Muscle of leg (tissue), 16 donors: ENCODE measurements at places on chromosomes 16 and 17.

GRCh38 chr17:56451629-56452028 is 141.9 kb upstream of the NOG start:
- H3K27ac ChIP-seq = no peak overlapping the region
- DNase-seq = no peak
- no peaks in the 10 kb centered on the region for H3K4me1 ChIP-seq
- no peaks in the 10 kb centered on the region for H3K36me3 ChIP-seq
- H3K27me3 ChIP-seq = no peaks in the 10 kb centered on the region

- DNase-seq = no peak
- H3K27me3 ChIP-seq = no peaks in the 10 kb centered on the region
- no peak overlapping the region for H3K4me3 ChIP-seq
- peaks cover 29% of the 10 kb centered on the region for H3K4me1 ChIP-seq
- peaks cover 51% of the 10 kb centered on the region for H3K36me3 ChIP-seq
These were observed 17.6 kb downstream of the FBF1 start for GRCh38 chr17:75922963-75923874.

DNA sequence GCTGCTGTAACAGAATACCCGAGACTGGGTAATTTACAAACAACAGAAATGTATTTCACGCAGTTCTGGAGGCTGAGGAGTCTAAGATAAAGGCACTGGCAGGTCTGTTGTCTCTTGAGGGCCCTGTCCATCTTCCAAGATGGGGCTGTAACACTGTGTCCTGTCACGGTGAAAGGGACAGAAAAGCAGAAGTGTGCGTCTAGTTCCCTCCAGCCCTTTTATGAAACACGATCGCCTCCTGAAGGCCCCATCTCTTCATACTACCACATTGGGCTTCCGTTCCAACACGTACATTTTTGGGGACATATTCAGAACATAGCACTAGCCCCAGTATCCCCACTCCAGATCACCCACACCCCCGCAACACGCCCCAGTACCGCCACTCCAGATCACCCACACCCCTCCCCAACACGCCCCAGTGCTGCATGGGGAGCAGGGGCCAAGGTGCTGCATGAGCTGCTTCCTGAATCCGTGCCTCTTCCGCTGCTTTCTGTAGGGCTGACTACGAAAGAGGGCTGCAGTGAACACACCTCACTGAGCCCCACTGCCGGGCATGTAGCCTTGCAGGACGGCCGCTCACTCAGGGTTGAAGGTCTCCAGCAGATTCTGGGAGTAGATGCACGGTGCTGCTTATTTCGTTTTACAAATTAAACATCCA is 91.9 kb downstream of the RPTOR start:
- no peak overlapping the region for H3K27ac ChIP-seq
- H3K27me3 ChIP-seq = no peaks in the 10 kb centered on the region
- DNase-seq = no peak
- peaks cover 4% of the 10 kb centered on the region for H3K36me3 ChIP-seq
- no peak overlapping the region for H3K4me3 ChIP-seq

- H3K27me3 ChIP-seq = no peaks in the 10 kb centered on the region
- no peak overlapping the region for H3K4me3 ChIP-seq
- H3K4me1 ChIP-seq = peaks cover 77% of the 10 kb centered on the region
- peaks cover 16% of the 10 kb centered on the region for H3K36me3 ChIP-seq
- no peak overlapping the region for H3K27ac ChIP-seq
- DNase-seq = no peak
These were observed 1.1 kb downstream of the CSF3 start for GRCh38 chr17:40015998-40016985.

DNA sequence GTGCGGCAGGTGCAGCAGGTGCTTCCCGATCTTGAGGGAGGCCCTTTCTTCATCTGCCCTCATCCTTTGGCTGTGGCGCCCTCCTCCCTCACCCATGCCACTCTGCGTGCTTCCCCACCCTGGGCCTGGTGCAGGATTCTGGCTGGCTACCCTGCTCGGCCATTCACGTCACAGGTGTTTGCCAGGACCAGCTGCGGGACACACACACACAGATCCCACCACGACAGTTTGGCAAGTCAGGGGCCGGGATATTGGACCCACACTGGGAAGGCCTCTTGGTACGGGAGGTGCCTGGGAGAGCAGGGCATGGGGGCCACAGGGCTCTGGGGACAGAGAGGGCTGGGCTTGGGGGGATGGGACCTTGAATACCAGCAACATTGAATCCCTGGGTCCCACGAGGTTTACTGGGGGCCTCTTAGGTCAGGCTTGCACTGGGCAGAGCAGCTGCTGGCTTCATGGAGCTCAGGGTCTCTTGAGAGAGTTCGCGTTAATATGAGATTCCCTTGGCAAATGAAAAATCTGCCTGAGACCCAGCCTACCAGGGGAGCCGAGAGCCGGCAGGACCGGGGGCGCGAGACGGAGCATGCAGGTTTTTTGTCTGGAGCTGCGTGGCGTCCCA is 15.1 kb downstream of the ADCY7 start:
- no peak overlapping the region for H3K4me3 ChIP-seq
- H3K36me3 ChIP-seq = no peaks in the 10 kb centered on the region
- H3K27me3 ChIP-seq = no peaks in the 10 kb centered on the region
- DNase-seq = no peak
- H3K27ac ChIP-seq = peak overlapping the region; percentile 29

DNA sequence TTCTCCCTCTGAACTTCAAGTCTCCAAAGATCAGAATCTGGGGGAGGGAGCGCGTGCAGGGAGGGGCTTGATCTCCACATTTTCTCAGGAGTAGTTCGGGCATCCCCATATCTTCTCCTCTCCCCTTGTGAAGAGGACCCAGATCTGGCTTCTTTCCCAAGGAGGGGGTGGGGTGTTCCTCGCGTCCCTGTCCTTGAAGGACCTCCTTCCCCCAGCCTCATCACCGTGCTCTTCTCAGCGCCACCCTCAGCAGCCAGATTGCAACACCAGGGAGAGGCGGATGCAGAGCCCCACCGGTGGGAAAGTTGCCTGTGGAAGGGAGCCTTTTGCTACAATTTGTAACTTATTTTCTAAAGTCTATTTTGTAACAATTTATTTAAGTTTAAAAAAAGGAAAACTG is 5.7 kb downstream of the PRSS53 start:
- no peak overlapping the region for H3K4me3 ChIP-seq
- H3K27ac ChIP-seq = peak overlapping the region; percentile 6
- DNase-seq = peak; percentile 17
- H3K36me3 ChIP-seq = peaks cover 76% of the 10 kb centered on the region

DNA sequence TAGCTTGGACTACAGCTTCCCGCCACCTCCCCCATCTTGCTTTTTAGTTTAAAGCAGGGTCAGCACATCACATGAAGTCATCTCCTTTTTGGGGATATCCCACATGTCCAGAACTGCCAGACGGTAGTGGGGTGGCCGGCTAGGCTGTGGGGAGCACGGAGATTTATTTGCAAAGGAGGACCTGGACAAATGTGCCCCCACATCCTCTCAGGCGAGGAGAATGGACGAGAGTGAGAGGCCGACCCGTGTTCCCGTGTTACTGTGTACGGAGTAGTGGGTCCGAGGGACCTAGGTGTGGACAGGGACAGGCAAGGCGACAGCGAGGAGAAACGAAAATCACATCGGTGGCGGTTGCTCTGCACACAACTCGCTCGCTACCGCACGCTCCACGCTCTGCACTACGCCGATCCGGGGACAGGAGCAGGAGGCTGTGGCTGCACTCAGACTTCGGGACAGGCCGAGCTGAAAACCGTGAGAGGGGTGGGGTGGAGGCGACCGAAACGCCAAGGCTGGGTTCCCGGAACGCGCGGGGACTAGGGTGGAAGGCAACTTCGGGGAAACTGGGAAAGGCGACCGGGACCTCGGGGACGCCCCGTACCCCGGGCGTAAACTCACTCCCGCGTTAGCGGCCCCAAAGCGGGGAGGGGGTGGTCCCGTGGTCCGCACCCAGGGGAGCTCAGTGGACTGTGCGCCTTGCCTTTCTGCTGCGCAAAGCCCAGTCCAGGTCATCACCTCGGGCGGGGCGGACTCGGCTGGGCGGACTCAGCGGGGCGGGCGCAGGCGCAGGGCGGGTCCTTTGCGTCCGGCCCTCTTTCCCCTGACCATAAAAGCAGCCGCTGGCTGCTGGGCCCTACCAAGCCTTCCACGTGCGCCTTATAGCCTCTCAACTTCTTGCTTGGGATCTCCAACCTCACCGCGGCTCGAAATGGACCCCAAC is at the start of gene MT1A:
Gene MT1A (plus strand): TSS at position 853 of the 937 bp plus-strand sequence. CDS start 73 bp downstream, at position 926.
- peaks cover 19% of the 10 kb centered on the region for H3K4me1 ChIP-seq
- H3K27me3 ChIP-seq = peaks cover 93% of the 10 kb centered on the region
- H3K36me3 ChIP-seq = no peaks in the 10 kb centered on the region
- peak within 1 kb of the TSS; percentile 46 for H3K4me3 ChIP-seq
- H3K27ac ChIP-seq = no peak within 1 kb of the TSS

- no peaks in the 10 kb centered on the region for H3K27me3 ChIP-seq
- no peak overlapping the region for H3K4me3 ChIP-seq
- no peak overlapping the region for H3K27ac ChIP-seq
- H3K36me3 ChIP-seq = no peaks in the 10 kb centered on the region
These were observed 59.5 kb downstream of the CHD9NB start for GRCh38 chr16:52993179-52993578.

DNA sequence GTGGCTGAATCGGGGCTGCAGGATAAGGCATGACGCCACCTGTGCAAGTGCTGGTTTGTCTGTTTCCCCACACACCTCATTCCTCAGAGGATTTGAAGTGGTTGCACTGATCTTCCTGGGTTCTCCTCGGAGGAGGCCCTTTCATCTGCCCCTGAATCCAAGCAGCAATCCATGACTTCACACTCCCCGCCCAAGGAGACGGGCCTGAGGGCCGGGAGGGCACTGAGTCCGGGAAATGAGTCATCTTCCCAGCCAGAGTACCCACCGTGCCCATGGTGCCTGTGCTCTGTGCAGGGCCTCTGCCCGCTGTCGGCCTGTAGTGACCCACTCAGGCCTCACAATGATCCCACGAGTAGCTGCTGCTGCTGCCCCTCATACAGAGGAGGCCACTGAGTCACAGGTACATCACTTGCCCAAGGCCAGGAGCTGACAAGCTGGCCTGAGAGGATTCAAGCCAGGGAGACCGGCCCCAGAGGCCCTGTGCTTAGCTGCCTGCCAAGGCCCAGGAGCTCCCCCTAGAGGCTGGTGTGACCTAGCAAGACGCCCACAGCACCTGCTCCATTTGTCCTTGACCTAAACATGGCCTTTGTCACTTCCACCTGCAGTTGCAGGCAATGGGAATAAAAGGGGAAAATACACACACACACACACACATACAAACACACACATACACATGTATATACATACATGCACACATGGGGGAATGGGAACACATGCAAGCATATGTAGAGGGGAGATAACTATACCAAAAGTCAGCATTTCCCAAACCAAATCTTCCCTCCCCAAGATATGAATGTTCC is 240.0 kb downstream of the C16orf95 start:
- H3K4me3 ChIP-seq = no peak overlapping the region
- no peaks in the 10 kb centered on the region for H3K4me1 ChIP-seq
- no peaks in the 10 kb centered on the region for H3K36me3 ChIP-seq

DNA sequence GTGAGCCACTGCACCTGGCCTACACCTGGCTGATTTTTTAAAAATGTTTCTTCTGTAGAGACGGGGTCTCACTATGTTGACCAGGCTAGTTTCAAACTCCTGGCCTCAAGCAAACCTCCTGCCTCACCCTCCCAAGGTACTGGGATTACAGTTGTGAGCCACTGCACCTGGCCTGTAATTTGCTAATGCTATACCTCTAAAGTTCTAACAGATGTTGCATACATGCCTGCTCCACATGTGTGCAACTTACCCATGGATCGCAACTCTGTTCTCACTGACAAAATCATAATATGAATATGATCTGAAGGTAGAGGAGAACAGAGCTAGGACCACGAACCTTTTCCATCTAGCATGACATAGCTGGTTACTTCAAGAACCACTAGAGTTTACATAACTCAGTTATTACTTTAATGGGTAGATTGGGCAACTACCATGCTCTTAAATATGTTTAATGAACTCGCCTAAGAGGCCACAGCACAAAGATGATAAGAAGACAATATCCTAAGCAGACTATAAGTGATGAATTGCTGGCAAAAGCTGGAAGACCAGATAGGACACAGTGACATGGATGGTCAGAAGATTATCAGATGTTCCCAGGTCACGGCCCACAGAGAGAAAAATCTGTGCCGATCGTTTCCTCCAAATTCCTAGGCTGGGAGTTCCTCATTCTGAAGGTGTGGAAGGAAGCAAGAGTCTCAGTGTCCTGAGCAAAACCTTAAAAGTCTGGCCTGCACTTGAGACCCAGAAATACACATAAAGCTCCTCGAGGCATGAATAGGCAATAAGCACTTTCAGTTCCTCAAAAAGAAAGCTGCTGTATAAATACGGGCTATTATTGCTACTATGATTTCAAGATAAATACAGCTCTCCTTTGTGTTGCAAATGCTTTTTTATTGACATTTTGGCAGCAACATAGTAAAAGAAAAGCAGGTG is 53.6 kb upstream of the ICAM2 start:
- DNase-seq = peak; percentile 41
- H3K4me1 ChIP-seq = no peaks in the 10 kb centered on the region
- peaks cover 30% of the 10 kb centered on the region for H3K36me3 ChIP-seq
- H3K4me3 ChIP-seq = no peak overlapping the region
- no peaks in the 10 kb centered on the region for H3K27me3 ChIP-seq
- H3K27ac ChIP-seq = no peak overlapping the region

- H3K36me3 ChIP-seq = peaks cover 24% of the 10 kb centered on the region
- no peaks in the 10 kb centered on the region for H3K27me3 ChIP-seq
- H3K4me1 ChIP-seq = peaks cover 3% of the 10 kb centered on the region
- DNase-seq = no peak
- no peak overlapping the region for H3K27ac ChIP-seq
- H3K4me3 ChIP-seq = no peak overlapping the region
These were observed 15.0 kb downstream of the NSMCE1 start for GRCh38 chr16:27253526-27253930.

DNA sequence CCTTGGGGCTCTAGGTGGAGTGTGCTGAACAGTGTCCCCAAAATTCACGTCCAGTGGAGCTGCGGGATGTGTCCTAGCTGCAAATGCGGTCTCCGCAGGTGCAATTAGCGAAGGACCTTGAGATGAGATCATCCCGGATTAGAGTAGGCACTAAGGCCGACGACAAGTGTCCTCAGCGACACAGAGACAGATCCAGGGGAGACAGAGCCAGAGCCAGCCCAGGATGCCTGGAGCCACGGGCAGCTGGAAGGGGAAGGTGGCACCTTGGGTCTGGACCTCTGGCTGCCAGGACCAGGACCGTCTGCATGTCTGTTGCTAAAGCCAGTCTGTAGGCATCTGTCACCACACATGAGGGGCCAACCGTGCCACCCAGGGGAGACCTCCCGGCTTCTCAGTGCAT is 24.5 kb downstream of the SLC7A5 start:
- DNase-seq = no peak
- peaks cover 66% of the 10 kb centered on the region for H3K4me1 ChIP-seq
- no peak overlapping the region for H3K27ac ChIP-seq
- no peaks in the 10 kb centered on the region for H3K27me3 ChIP-seq
- H3K4me3 ChIP-seq = no peak overlapping the region

GRCh38 chr16:86718118-86718517 is 139.8 kb downstream of the FOXL1 start:
- H3K27ac ChIP-seq = no peak overlapping the region
- peaks cover 3% of the 10 kb centered on the region for H3K4me1 ChIP-seq
- H3K27me3 ChIP-seq = peaks cover 17% of the 10 kb centered on the region
- H3K36me3 ChIP-seq = no peaks in the 10 kb centered on the region

DNA sequence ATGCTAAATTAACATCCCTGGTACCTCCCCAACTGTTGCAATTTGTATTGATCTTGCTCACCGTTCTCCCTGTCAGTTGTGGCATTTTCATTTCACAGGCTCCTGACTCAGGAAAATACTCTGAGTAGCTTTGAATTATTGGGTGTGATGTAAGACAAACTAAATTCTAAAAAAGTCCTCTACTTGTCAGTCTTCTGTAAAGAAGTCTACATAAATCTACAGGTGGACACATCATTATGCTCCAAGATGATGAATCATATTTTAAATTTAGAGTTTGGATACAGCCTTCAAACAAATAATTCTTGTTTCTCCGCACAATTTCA is 47.2 kb downstream of the MARCHF10 start:
- H3K4me1 ChIP-seq = no peaks in the 10 kb centered on the region
- no peaks in the 10 kb centered on the region for H3K27me3 ChIP-seq
- no peak overlapping the region for H3K27ac ChIP-seq
- no peaks in the 10 kb centered on the region for H3K36me3 ChIP-seq
- no peak overlapping the region for H3K4me3 ChIP-seq
- no peak for DNase-seq
